ENCODE measurements at places on chromosomes 13 and 19. TPM values are rescaled to one million over a fixed set of nuclear protein-coding genes. Genes with fewer than 3 reads are reported as not detected.

- DNase-seq = no peak
Observed at GRCh38 chr13:72205773-72206172, 338.8 kb upstream of the DACH1 start.

DNA sequence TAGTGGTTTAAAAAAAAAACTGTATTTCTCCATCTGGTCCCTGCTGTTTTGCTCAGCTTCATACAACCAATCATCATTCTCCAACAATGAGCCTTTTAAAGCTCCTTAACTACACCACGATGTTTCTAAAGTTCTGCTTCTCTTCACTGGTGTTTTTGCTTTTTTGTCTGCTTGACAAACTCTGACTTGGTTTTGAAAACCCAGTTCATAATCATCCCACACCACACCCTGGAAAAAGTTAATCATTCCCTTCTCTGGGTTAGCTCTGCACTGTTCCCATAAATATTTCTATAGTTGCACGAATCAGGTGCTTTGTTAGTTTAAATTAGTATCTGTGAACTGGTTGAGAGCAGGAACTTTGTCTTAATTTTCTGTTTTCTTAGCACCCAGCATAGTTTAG lies 217.1 kb downstream of the ENOX1 start:
- no peak for DNase-seq

- no peak for DNase-seq
Observed at GRCh38 chr19:53094754-53095575, 8.3 kb downstream of the ZNF160 start.

STAP2 gene
- total RNA-seq = not detected

PEG3 gene
- not detected for total RNA-seq

IGFL2 gene
- not detected for total RNA-seq

TBXA2R gene
- 1.9 TPM for total RNA-seq

IFNL1 gene
- total RNA-seq = not detected

All from MG63 (cell line).